Central memory CD4-positive, alpha-beta T cell (primary cell): ENCODE measurements at places on chromosomes 1 and 21.
A peak's percentile ranks its signal among the peaks of the same experiment; 100 is the strongest.

- DNase-seq = peak; percentile 14
Measured at GRCh38 chr1:161491472-161491871, 13.8 kb upstream of the FCGR2A start.

DNA sequence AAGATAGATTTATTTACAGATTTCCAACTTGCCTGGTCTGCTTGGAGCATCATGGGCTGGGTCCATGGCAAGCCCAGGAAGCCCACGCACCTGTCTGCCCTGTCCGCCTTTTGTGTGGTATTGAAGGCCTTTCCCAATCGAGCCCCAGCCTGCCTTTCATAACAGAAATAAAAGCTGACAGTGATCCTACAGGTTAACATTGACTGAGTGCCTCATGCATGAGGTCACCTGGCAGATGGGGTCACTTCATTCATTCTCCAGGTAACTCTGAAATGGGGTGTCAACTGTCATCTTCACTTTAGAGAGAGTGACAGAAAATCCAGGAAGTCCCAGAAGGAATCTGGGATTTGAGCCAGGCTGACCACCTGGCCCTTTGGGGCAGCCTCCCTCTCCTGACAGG, 36.3 kb upstream of the CASZ1 start:
- DNase-seq = no peak

- no peak for DNase-seq
Measured at GRCh38 chr1:118032883-118033282, 103.3 kb downstream of the WDR3 start.

DNA sequence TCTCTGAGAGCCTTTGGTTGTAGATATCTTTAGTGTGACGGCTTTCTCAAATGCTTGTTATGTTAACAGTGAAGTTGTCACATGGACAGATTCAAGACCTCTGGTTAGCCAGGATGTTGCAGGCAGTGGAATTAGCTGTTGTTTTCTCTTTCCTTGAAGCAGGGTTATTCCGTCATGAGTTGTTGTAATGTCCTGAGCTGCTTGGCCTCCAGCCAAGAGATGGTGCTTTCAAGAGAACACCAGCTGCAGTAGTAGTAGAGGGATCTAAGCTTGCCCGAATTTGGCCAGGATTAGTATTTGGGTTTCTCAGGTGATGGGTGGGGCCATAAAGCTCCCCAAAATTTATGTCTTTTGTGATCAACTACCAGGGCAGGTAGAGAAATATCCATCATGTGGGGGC, 13.4 kb downstream of the KCNE1 start:
- no peak for DNase-seq

- no peak for DNase-seq
Measured at GRCh38 chr1:37425221-37425620, 49.2 kb upstream of the ZC3H12A start.

- DNase-seq = no peak
Measured at GRCh38 chr1:100250264-100250663, 630 bp upstream of the DBT start.
